ENCODE measurements at places on chromosomes 3 and 15.

DNA sequence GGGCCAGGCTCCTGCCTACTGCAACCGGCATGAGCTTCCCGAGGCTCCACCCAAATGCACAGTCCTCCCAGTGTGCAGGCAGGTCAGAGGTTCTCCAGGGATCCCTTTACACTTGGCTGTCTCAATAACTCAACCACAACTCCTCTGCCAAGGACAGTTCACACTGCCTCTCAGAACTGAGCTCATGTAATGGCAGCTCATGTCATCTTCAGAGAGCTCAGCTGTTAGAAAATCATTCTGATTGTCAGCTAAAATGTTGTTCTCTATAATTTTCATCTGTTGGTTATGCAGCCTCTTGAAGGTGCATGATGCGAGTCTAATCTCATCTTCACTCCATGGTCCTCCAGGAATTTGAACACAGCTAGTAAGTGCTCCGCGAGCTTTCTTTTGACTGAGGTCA is 76.7 kb downstream of the SST start:
- DNase-seq = no peak

GRCh38 chr3:178440043-178440442 is 96.2 kb upstream of the KCNMB2 start:
- no peak for DNase-seq

GRCh38 chr15:49860101-49860500 is 239.3 kb downstream of the DTWD1 start:
- DNase-seq = no peak

GRCh38 chr3:36362973-36363372 is 17.3 kb upstream of the STAC start:
- DNase-seq = no peak

- DNase-seq = no peak
These were observed 262.1 kb upstream of the TBL1XR1 start for GRCh38 chr3:177459401-177459800.

DNA sequence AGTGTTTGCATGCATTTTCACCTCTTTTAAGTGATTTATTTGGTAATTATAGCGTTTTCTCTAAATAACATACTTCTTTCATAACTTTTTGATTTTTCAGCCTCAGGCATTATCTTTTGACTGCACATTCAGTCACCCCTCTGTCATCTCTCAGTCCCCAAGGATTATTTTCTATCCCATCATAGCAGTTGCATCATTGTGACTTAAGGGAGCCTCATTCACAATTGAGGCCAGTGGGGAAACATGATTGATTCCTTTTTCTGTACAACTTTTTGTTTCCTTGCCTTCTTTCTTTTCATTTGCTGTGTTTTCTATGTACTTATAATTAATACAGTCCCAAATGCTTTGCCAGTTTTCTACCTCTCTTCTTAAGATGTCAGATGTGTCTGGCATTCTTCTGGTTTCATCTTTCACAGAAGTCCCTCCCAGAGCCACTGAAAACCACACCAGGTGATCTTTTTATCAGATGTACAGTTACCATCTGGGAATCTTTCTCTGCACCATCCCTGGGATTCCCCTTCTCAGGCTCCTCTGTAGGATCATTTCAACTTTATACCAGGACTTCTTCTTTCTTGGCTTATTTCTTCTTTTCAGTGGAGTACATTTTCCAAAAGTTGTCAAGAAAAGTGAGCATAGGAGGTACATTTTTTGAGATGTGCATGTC is 151.4 kb downstream of the RAP2B start:
- DNase-seq = no peak

DNA sequence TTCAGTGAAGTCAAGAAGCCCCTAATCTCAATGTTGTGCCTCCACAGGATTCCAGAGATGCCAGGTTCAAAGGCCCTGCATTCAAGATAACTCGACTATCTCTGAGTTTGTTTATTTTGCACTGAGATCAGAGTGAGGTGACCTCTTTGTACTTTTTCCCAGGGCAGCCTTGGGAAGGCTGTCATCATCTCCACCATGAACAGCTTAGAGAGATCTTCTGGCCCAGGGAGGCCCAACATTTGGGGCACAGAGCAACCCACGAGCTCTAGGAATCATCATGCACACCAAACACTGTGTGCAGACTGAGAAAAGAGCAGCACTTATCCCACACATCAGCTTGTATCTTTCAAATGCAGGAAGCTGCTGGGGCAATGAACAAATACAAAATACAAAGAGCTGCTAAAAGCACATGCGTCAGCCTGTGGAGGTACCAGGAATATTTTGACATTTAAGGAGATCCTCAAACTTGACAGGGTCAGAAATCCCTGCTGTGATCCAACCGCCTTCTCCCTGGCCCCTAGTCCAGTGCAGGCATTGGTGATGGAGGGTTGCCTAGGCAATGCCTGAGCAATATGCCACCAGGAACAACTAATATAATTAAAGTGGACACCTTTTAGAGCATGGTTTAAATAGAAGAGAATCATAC is 33.6 kb downstream of the TRIM42 start:
- no peak for DNase-seq

GRCh38 chr15:38414357-38414756 is 39.6 kb upstream of the FAM98B start:
- DNase-seq = no peak

GRCh38 chr3:146881966-146882760 is 277.0 kb upstream of the PLSCR5 start:
- no peak for DNase-seq

DNA sequence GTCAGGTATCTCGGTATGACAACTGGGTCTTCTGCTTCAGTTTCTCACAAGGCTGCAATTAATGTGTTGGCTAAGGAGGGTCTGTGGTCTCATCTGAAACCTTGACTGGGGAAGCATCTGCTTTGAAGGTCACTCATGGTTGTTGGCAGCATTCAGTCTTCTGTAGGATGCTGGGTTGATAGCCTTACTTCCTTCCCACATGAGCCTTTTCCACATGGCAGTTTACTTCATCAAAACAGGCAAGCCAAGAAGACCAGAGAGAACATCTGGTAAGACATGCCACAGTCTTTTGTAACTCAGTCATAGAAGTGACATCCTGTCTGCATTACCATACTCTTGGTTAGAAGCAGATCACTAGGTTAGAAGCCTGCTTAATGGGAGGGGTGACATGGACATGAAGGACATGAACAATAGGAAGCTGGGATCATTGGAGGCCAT is 49.5 kb downstream of the CMC1 start:
- no peak for DNase-seq
